ENCODE measurements at places on chromosomes 3 and 15. TPM values are rescaled to one million over a fixed set of nuclear protein-coding genes. Genes with fewer than 3 reads are reported as not detected.

Gene ROPN1
- total RNA-seq, result not detected

DNA sequence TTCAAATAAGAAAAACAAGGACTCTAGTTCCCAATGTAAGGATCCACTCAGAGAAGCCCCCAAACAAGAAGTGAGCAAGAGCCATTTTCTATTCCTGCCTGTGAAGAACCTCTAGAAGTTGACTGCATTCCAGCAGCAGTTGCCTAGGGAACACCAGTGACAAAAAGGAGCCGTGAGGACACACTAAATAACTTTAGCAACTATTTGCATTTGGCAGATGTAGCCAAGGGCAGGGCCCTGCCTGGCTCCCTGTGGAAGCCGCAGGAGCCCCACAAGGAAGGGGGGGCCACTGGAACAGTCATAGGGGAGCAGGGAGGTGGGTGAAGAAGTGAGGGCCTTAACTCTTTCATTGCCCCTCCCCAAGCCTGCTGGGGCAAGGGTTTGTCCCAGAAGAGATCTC is 470.2 kb upstream of the PROK2 start:
- H3K27me3 ChIP-seq, result no peaks in the 10 kb centered on the region
- DNase-seq, result no peak
- H3K4me3 ChIP-seq, result no peak overlapping the region
- no peaks in the 10 kb centered on the region for H3K4me1 ChIP-seq

DNA sequence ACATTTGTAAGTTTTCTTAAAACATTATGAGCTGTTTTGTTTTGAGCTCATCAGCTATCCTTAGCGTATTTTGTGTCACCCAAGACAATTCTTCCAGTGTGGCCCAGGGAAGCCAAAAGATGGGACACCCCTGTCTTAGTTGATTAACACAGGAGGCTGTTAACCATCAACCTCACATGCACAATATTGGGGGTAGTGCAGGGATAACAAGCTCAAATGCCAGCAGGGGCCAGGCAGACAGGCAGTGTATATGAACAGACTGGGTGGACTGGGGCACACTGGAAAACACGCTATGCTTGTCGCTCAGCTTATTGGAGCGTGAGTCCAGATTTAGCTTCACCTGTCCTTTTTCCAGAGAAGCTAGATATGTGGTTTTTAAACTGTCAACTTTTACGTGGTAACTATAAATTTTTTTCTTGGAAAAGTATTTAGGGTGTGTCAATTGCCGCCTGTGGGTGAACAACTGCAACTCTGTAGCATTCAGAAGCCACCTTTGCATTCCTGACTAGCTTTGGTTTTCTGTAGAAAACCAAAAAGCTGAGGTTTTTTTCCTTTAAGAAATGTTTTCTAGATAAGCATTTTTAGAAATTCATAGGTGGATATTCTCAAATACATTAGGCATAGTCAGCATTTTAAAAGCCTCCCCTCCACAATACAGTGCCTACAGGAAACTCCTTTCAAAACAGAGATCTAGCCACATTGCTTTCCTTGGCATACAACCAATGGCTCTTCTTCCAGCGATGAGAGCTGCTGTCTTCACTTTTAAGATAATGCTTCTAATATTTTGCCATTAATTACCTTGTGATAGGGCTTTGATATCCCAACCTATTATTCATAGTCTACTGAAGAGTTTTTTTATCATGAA is 14.6 kb downstream of the PSMD6 start:
- H3K27me3 ChIP-seq, result no peaks in the 10 kb centered on the region
- no peaks in the 10 kb centered on the region for H3K4me1 ChIP-seq
- peaks cover 99% of the 10 kb centered on the region for H3K36me3 ChIP-seq
- no peak for DNase-seq

DNA sequence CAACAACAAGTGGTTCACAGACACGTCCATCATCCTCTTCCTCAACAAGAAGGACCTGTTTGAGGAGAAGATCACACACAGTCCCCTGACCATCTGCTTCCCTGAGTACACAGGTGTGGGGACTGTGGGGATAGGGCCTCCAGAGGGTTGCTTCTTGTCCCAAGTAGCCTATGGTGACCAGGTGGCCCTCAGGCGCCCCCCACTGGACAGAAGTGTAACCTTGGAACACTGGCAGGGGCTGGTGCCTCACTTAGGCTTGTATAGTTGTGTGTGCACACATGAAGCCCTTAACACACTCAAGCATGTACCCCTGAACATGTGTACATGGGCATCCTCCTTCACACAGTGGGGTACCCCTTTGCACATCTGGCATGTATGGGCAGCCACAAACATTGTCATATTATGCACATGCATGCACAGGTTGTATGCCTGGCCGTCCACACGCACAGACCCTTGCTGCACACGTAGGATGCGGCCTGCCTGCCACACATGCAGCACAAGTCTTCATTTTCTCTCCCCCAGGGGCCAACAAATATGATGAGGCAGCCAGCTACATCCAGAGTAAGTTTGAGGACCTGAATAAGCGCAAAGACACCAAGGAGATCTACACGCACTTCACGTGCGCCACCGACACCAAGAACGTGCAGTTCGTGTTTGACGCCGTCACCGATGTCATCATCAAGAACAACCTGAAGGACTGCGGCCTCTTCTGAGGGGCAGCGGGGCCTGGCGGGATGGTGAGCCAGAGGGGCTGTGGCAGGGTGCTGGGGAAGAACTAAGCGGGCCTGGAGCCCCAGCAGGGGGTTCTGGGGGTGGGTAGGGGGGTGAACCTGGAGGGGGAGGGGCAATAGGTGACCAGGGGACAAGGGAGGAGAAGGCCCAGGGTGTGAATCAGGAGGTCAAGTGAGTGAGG is 11.7 kb upstream of the SEMA3B start:
- H3K4me3 ChIP-seq, result no peak overlapping the region
- peaks cover 27% of the 10 kb centered on the region for H3K4me1 ChIP-seq
- H3K27ac ChIP-seq, result no peak overlapping the region

Gene CDCP1
- 0.24 TPM for total RNA-seq

- no peak overlapping the region for H3K4me3 ChIP-seq
- H3K27ac ChIP-seq, result no peak overlapping the region
- no peaks in the 10 kb centered on the region for H3K36me3 ChIP-seq
- no peaks in the 10 kb centered on the region for H3K27me3 ChIP-seq
- DNase-seq, result no peak
- no peaks in the 10 kb centered on the region for H3K4me1 ChIP-seq
These were observed 374.3 kb downstream of the TIGIT start for GRCh38 chr3:114668099-114668498.

GRCh38 chr15:92883876-92884435 is 16.2 kb upstream of the CHD2 start:
- no peaks in the 10 kb centered on the region for H3K27me3 ChIP-seq
- peak overlapping the region; percentile 83 for H3K4me3 ChIP-seq
- no peak for DNase-seq
- peaks cover 47% of the 10 kb centered on the region for H3K4me1 ChIP-seq
- peak overlapping the region; percentile 98 for H3K27ac ChIP-seq
- no peaks in the 10 kb centered on the region for H3K36me3 ChIP-seq

- no peak overlapping the region for H3K4me3 ChIP-seq
- H3K27me3 ChIP-seq, result no peaks in the 10 kb centered on the region
- H3K4me1 ChIP-seq, result no peaks in the 10 kb centered on the region
- H3K27ac ChIP-seq, result no peak overlapping the region
- H3K36me3 ChIP-seq, result no peaks in the 10 kb centered on the region
These were observed 42.7 kb downstream of the METTL6 start for GRCh38 chr3:15384510-15385237.
